Stimulated activated CD8-positive, alpha-beta memory T cell treated with anti-CD3 and anti-CD28 coated beads, Interleukin-4, amount 100 ng/mL, for 1 hour (primary cell): ENCODE measurements at places on chromosomes 13 and 19.

DNA sequence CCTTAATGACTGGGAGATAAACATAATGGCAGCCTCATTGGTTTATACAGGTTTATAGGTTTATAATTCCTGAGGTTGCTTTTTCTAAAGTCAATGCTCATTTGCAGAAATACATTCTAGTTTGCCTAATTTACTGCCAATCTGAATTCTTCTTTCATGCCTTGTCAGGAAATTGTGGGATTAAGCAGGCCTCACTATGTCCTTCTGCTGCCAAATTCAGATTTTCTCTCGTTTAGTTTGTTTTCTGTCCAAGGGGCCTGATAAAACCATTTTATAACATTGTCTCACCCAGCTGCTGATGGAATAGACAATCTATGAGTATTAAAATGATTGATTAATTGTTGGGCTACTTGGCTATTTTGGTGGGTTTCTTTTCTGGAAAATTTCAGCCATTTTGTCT lies 42.4 kb upstream of the OBI1 start:
- DNase-seq: no peak

GRCh38 chr13:113825841-113826240 lies 38.0 kb downstream of the GAS6 start:
- no peak for DNase-seq

- no peak for DNase-seq
These were observed 94.6 kb downstream of the ING1 start for GRCh38 chr13:110808138-110808537.

- DNase-seq: no peak
These were observed 26.0 kb upstream of the PEG3 start for GRCh38 chr19:56866538-56866937.

DNA sequence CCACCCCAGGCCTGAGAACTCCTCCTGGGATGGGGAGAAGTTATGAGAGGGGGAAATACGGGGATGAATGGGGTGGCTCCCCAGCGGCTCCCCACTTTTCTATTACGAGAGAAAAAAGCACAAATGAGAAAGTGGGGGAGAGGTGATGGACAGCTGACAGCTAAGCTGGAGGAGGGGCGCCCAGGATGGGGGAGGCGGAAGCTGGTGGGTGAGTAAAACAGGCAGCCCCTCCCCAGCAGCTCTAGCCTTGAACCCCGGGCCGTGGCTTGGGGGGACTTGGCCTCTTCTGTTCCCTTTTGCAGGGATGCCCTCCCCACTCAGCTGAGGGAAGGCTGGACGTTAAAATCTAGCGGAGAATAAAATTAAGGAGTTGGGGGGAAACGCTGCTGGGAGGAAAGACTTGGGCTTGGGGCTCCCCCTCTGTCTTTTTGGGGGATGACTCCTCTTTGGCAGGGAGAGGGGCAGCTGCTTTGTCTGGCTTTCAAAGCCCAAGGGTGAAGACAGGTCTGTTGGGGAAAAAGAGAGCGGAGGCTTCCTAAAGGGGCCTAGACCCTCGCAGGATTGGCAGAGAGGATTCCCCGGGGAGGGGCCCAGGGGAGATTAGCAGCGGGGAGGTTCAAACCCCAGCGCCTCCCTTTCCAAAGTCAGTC lies 1.4 kb upstream of the SAMD1 start:
- DNase-seq: no peak

DNA sequence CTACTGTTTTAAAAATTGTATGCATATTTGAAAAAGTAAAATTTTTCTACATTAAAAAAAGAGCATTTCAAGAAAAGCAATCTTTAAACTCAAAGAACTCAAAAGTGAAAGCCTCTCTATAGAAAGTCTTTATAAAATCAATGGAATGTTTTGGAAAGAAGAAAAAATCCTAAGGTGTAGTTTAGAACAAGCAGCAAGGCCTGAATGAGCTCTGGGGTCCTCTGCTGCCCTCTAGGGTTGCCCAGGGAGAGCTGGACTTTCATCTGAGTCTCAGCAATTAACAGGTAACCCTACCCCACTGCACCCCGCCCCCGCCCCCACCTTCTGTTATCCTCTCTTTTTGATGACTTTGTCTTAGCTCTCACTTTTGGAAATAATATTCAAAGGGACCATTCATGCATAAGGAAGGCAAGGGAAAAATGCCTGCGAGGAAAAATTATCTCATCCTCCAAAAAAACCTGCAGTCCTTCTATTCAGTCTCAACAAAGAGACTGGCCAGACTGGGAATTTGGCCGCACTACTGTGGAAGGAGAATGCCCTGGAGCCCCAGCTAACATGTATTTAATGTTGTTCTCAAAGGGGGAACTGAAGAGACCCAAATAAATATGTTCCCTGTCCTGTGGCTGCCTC lies 24.1 kb downstream of the SLC25A30 start:
- DNase-seq: no peak

DNA sequence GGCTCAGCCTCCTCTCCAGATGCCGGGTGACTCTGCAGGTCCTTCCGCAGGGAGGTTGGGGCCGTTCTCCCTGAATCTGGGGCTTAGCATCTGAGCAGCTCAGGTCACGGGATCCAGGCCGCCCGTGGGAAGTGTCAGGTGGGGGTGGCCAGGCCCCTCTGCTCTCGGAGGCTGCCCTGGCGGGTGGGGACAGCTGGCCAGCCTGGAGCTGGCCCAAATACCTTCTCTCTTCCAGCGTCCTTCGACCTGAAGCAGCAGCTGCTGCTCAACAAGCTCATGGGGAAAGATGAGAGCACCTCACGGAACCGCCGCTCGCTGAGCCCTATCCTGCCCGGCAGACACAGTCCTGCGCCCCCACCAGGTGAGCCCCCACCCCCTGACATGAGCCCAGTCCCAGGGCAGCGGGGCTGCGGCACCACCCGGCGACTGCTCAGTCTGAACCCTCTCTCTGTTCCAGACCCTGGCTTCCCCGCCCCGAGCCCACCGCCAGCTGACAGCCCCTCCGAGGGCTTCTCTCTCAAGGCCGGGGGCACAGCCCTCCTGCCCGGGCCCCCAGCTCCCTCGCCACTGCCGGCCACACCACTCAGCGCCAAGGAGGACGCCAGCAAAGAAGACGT lies 19.1 kb downstream of the PEX11G start:
- DNase-seq: no peak

DNA sequence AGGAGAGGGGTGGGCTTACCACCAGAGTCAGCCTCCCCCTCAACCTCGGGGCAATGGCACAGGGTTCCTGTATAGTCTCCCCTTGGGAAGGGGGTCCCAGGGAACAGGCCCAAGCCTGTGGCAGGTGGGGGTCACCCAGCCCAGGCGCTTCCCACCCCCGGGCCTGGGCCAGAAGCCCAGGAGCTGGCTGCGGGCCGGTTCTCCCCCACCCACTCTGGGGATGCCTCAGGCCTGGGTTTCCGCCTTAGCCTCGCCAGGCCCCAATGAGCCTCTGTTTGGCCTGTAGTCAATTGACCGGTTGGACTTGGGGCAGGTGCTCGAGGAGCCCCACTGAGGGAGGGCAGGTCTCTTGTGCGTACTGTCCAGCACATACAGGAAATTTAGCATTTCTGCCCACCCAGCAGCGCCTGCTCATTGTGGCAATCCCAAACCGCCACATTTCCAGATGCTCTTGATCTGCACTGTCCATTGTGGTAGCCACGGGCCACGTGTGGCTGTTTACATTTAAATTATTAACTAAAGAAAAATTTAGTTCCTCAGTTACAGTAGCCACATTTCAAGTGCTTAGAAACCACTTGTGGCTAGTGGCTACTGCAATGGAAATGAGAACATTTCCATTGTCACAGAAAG lies 9.9 kb downstream of the LYL1 start:
- DNase-seq: no peak

DNA sequence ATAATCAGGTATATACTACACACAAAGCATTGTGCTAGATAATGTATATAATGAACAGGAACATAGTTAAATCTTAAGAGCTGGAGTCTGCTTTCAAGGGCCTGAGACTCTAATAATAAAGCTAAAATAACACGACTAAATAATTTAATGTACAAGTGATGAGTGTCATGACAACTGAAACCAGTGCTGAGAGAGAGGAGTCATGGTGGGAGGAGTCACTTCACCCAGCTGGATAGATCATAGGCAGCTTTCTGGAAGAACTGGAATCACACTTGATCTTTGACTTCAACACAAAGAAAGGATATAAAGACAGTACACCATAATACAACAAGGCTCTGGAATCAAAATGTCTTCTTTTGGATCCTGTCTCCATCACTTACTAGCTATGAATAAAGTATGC lies 7.1 kb downstream of the RBM26 start:
- no peak for DNase-seq

GRCh38 chr19:32129141-32129540 lies 216.3 kb upstream of the ZNF507 start:
- DNase-seq: no peak

GRCh38 chr19:5032101-5032967 lies 63.4 kb downstream of the KDM4B start:
- DNase-seq: no peak
